ENCODE measurements at places on chromosomes 1 and 21.

GRCh38 chr21:34072145-34073031 lies 990 bp upstream of the MRPS6 start:
- DNase-seq, result no peak

GRCh38 chr1:24640288-24640687 lies 2.8 kb upstream of the SRRM1 start:
- no peak for DNase-seq

DNA sequence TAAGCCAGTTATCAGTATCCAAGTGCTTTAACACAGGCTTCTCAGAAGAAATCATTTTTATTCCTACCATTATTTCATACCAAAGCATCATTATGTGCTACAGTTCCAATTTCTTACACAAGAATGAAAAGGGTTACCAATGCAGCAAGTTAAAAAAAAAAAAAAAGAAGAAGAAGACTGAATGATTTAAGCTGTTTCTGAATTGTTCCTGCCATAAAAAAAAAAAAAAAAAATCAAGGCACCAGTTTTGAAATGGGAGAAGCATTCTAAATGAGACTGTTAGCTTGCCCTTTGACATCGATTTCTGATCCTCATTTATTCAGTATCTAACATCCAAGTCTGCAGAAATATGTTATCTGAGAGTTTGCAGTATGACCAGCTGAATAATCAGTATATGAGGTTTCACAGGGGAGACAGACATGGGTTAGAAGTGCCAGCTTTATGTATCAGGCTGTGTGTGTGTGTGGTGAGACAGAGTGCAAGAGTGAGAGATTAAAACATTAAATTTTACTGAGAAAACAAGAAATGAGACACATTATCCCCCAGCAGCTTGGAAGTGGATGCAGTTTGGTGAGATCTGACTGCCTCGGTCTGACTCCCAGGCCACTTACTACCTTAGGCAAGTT lies 105.8 kb downstream of the COLGALT2 start:
- DNase-seq, result no peak

- no peak for DNase-seq
Observed at GRCh38 chr1:116763787-116764465, 9.7 kb downstream of the CD2 start.

- DNase-seq, result no peak
Observed at GRCh38 chr1:62954758-62955157, 170.8 kb downstream of the ATG4C start.

GRCh38 chr1:41631154-41631553 lies 146.7 kb upstream of the EDN2 start:
- no peak for DNase-seq

- no peak for DNase-seq
Observed at GRCh38 chr1:33560680-33561079, 88.2 kb downstream of the ZSCAN20 start.

- no peak for DNase-seq
Observed at GRCh38 chr1:56413671-56414199, 165.6 kb downstream of the PLPP3 start.

DNA sequence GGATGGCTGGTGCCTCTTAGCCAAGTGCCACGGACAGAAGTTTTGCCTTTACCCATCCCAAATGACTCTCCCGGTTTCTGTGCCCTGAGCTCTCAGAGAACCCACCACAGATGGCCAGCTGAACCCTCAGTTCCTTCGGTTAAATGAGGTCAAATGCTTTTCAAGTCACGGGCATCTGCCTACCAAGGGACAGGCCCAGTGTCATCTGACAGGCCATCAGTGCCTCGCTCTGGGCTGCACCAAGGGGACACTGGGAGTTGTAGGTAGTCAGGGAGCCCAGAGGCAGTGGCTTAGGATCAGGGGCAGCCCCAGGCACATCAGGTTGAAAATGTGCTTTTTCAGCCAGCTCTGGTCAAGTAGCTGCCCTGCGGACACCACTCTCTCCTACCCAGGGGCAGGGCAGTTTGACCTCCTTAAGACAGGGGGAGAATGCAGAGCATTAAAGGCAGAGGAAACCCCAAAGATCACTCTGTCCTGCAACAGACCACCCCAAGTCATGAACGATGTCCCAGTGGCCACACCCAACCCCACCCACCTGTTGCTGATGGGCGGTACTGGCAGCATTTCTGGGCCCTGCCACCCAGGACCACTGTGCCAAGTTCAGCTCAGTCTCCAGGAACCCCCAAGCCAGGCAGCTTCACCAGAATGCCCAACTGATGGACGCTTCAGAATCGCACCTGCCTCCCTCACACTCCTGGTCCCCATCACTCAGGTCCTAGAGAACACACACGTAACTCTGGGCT lies 60.7 kb downstream of the CASZ1 start:
- DNase-seq, result no peak

DNA sequence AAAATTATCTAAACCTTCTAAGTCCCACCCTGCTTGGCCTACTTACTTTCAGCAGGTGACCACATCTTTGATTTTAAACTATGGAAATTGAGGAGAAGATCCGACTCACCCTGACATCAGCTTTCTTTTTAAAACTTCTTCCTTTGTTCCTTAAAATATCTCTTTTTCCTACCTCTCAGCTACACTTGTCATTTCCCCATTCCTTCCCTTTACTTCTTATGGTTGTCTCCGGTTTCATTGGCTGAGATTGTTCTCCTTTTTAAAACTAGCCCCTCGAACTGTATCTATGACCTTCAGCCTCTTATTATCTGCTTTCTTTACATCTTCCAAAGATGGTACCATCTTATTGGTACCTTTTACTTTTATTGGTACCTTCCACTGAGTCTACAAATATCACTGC lies 87.8 kb upstream of the NRIP1 start:
- no peak for DNase-seq

GRCh38 chr1:151729157-151729965 lies 8.0 kb downstream of the RIIAD1 start:
- no peak for DNase-seq
